ENCODE measurements at places on chromosomes 6 and 20.

DNA sequence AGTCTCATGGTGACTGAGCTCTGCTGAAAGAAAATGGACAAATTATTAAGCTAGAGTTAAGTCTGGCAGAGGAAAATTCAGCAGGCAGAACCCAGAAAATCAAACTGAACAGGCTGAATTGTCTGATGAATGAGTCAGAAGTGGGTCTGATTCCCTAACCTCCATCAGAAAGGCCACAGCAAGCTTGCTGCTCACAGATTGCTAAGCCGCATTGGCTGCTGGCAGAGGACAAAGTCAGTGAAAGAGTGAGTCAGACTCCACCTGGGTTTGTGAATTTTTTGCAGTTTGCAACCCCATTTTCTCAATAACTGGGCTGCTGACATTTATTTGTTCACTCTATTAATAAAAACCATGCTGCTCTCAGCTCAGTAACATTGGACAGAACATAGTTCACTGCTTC, 191.3 kb downstream of the EPM2A start:
- DNase-seq, result no peak

DNA sequence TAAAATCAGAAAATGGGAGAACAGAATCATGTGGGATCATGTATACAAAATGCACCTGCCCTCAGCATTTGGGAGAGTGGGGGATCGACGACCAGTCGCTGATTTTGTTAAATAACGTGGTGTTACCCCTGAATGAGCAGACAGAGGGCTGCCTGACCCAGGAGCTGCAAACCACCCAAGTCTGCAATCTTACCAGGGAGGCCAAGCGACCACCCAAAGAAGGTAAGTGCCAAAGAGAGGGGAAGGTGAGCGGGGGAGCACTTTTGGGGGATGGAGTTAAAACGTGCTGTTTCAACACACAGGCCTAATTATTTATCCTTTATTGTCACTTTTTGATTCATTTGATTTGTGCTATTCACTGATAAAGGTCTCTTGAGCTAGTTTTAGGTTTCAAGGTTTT, 4.1 kb downstream of the ADGRB3 start:
- DNase-seq, result no peak

DNA sequence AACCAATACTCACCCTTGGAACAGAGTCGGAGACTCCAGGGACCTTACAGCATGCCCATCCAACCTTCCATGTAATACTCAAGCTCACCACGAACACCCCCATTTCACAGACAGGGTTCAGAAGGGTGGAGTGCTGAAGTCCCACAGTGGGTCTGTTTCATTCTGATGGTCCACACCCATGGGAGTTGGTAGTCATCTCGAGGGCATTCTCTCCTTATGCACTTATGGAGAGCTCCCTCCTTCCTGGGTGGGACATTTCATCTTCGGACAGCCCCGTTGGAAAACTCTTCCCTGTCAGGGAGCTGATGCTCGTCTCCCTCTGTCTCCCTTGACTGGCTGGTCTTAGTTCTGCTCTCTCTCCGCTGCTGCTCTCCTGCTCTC, 38.9 kb downstream of the COX4I2 start:
- DNase-seq, result no peak

- DNase-seq, result no peak
Observed at GRCh38 chr6:131027326-131027725, 35.7 kb downstream of the EPB41L2 start.

GRCh38 chr20:38057351-38057972, 23.9 kb downstream of the RPRD1B start:
- peak; percentile 90 for DNase-seq

GRCh38 chr6:134806180-134806798, 143.6 kb downstream of the ALDH8A1 start:
- no peak for DNase-seq

GRCh38 chr6:27962506-27962905, 5.5 kb downstream of the OR2B6 start:
- no peak for DNase-seq

DNA sequence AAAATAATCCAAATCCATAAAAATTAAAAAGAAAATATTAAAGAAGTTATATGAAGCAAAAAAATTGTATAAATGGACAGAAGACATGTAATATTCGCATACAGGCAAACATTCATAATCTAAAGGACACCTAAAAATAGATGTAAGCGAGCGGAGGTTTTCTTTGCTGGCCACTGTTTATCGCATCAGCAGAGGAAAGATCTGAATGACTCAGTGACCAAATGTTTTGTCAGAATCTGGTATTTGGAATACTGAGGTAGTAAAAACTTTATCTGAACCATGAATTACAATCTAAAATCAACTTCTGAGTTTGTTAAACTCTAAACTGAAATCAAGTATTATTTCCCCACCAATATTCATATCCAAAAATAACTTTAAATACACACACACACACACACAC, 7.8 kb downstream of the TSPYL4 start:
- DNase-seq, result no peak

GRCh38 chr6:148884461-148884860, 137.6 kb downstream of the UST start:
- no peak for DNase-seq

DNA sequence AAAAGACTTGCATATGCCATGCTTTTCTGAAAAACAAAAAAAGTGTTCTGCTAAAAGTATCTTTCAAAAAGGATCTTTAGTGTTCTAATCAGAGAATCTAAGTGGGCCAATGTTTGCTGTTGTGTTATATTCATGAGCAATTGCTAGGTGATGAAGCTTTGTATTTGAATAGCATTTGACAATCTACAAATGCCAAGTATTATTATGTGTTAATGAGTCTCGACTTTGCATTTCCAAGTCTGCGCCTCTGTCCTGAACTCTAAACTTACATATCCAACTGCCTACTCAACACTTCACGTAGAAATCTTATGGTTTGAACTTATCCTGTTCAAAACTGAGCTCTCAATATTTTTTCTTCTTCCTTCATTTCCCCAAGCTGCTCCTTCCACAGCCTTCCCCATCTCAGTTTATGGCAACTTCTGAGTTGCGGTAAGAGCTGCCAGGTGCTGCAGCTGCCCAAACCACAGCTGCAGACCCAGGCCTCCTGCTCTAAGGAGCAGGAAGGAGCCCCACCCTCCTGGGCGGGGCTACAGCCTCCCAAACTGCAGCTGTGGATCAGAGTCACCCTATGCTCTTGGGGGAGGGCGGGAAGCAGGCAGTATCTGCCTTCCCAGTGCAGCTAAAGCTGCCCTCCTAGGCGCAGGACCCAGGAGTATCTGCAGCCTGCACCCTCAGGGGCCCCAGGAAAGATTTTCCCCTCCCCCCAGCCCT, 16.7 kb upstream of the MAK start:
- DNase-seq, result no peak

DNA sequence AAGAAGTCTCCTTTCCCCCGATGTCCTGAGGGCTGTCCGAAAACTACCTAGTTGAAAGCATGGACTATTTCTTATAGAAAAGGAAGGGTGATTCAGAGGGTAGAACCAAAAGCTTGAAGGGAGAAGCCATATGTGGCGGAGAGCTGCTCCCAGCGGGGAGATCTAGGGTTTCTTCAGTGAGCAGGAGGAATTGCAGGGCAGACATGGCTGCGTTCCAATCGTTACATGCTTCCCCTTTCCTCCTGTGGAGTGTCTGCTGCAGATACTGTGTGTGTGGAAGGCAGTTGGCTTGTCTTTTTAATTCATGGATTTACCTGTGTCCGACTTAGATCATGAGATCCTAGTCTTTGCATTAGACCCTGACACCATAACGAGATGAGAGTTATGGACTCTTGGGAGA, 799.5 kb downstream of the QKI start:
- no peak for DNase-seq

DNA sequence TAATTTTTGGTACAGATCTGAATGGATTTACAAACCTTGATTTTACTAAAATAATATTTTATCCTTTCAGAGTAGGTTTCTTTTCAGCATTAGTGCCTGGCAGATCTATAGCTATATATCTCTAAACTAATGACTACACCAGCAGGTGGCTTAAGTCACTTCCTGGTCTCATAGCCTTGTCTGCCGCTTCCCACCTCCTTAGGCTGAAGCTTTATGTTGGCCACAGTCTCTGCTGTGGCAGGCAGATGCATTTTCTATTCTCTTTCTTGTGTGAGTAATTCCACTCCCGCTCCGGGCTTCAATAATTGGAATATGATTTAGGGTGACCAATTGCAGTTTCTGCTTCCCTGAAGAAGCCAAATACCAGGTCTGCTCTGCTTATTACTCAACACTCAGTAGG, 226.8 kb upstream of the HS3ST5 start:
- no peak for DNase-seq

DNA sequence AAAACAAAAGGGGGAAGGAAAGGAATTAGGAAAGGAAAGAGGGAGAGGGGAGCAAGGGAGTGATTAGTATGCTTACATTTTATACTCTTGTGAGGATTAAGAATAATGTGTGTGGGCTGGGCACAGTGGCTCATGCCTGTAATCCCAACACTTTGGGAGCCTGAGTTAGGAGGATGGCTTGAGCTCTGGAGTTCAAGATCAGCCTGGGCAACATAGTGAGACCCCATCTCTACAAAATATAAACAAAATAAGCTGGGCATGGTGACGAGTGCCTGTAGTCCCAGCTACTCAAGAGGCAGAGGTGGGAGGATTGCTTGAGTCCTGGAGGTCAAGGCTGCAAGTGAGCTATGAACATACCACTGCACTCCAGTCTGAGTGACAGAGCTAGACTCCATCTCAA, 47.0 kb downstream of the SHLD1 start:
- DNase-seq, result no peak

DNA sequence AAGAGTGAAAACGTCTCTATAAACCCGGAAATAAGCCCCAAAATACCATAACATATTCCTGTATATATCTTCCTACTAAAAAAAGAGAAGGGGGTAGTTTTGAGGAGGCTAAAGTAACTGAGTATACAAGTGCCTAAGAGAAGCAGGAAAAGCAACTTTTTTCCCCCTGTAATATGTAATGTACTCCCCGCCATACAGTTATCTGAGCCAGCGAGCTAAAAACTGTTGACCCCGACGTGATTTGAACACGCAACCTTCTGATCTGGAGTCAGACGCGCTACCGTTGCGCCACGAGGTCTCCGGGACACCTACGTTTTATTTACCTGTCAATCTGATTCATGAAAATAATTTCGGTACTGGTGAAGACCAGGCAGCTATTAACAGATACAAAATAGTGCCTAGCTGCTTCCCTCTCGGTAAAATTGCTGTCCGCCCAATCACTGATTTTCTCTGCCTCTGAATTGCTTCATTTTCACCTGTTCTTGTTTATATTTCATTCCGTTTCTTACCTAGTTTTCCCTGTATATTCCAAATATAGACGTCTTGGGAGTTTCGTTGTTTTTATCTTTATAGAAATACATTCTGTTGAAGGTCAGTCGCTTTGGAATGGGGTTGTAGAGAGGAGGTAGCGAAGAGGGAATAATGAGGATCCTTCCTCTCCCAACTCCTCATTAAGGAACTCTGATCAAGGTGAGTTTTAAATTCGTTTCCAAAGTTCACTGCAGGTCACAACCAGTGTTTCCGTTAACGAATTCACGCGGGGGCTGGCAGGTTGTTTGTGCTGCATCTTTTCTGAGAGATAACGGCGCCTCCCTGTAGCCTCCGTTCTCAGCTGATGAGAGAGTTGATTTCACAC, 33.6 kb upstream of the BTN3A2 start:
- DNase-seq, result peak; percentile 79

DNA sequence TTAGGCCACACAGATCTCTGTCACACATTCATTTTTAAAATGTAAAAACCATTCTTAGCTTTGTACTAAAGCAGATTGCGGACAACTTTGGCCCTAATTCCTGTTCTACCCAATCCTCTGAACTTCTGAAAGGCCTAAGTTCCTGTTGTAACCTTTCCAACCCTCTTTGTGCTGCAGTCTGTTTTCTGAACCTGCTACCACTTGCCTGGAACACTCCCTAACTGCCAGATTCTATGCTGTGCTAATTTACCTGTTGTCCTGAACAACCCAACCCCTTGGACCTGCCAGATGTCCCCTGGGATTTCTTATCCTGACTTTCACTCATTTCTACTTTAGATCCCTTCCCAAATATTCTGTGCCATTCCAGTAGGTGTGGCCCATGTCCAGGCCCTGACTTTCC, 398.7 kb downstream of the ZFAND3 start:
- no peak for DNase-seq

- no peak for DNase-seq
Observed at GRCh38 chr6:130900913-130901312, 73.7 kb downstream of the SMLR1 start.

- no peak for DNase-seq
Observed at GRCh38 chr20:10790013-10790412, 116.2 kb upstream of the JAG1 start.

- DNase-seq, result no peak
Observed at GRCh38 chr6:127391094-127391953, 47.9 kb upstream of the ECHDC1 start.

DNA sequence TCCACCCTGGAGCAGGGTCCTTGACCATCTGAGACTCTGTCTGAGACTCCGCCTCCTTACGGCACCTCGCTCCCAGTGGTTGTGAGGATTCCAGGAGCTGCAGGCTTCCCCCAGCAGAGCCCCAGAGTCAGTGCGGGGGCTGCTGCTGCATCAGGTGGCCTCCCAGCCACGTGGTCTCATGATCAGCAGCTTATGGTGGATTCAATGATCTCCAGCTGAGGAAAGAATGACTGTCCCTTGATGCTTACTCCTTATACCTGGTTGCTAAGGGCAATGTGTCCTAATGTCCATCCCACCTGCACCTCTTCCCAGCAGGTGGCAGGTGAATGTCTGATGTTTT, 40.0 kb downstream of the SLC22A1 start:
- no peak for DNase-seq

GRCh38 chr6:2819115-2819514, 22.5 kb downstream of the SERPINB1 start:
- no peak for DNase-seq

GRCh38 chr6:161031721-161032495, 40.3 kb downstream of the MAP3K4 start:
- DNase-seq, result no peak

- no peak for DNase-seq
Observed at GRCh38 chr6:107645740-107646139, 155.8 kb downstream of the SOBP start.

DNA sequence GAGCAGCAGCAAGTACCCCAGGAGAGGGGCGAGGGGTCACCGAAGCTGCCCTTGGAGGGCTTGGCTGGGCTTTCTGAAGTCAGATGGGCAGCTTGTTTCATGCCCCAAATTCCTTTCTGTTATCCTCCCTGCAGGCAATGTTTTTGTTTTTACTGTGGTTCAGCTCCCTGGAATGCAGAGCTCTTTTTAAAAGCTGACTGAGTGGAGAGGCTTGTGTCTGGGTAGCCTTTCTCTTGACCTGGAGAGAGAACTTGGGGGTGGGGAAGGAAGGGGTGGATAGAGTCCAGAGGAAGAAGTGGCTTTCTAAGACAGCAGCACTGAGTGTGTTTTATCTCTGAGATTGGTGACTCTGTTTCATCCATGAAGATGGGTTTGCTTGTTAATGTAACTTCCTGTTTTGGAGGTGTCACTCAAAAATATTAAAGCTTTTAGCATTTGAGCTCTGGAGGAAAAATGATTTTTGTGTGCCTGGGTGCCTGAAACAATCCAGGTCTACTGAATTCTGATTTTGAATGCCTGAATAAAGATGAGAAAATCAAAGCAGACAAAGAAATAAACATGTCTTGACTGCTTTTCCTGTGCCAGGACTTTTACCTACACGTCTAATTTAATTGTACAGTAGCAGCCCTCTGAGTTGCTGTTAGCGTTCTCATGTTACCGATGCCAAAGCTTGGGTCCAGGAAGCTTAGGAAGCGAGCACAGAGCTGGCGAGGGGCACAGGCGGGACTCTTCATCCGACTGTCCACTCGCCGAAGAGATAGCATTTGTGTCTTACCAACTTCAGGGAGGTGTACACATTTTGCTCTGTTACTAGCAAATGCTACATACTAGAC, 78.2 kb upstream of the EEF1E1 start:
- no peak for DNase-seq

GRCh38 chr6:13760307-13761304, 49.0 kb upstream of the RANBP9 start:
- DNase-seq, result no peak

- DNase-seq, result no peak
Observed at GRCh38 chr6:10617008-10617696, 77.3 kb downstream of the C6orf52 start.
